Stimulated activated CD8-positive, alpha-beta memory T cell treated with anti-CD3 and anti-CD28 coated beads, Interleukin-4, amount 100 ng/mL, for 24 hours (primary cell): ENCODE measurements at places on chromosomes 6 and 20.
A peak's percentile ranks its signal among the peaks of the same experiment; 100 is the strongest.

GRCh38 chr6:1558388-1558787, 51.3 kb upstream of the FOXC1 start:
- no peak for DNase-seq

GRCh38 chr6:46323966-46324622, 153.3 kb upstream of the ENPP5 start:
- DNase-seq: no peak

- no peak for DNase-seq
Measured at GRCh38 chr20:61135968-61136367, 116.1 kb upstream of the CDH4 start.

DNA sequence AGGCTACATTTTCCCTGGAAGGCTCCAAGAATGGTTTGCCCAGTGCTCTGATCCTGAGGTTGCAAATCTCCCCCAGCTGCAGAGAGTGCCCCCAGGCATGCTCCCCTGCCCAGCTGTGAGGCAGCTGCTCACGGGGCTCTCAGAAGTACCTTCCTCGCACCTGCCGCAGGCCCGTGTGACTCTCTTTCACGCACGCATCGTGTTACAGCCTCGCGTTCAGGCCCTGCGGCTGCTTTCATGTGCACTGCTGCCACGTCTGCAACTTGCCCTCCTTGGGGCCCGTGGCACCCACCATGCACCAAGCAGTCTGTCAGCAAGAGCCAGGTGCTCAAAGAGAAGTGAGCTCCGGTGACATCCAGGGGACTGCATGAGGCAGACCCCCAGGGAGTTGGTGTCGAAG, 28.6 kb upstream of the SPO11 start:
- DNase-seq: no peak

- no peak for DNase-seq
Measured at GRCh38 chr6:126337323-126337722, 2.6 kb upstream of the CENPW start.

DNA sequence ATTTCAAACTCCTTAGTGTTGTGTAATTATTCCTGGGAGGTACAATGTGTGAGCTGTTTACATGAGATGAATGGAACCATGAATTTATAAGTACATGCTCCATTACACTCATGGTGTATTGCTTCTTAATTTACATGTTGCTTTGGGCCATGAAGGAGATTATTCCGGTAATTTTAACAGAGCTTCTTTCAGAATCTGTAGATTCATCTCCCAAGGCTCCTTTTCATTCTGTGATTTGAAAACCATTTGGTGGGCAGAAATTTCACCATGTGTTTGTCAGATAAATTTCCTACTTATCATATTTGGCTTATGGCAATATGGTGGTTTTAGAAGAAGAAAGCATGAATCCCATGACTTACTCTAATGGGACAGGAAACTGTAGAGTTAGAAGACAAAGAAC, 421.6 kb upstream of the EYS start:
- no peak for DNase-seq

DNA sequence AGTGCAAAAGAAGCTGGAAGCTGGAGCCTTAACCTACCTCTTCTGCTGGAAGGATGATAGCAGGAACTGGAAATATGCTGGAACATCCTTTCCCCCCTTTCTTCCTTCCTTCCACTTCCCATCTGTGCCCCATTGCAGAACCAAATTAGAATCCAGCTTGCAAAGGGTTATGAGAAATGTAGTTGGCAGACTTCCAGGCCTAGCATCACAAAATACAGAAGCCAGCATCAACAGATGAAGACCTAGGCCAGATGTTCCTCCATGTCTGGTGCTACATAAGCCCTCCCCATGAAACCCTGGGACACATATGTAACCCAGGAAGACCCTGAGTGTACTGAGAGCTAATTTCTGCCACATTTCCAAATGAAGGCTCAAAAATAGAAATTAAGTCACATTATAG, 40.0 kb upstream of the TFAP2B start:
- no peak for DNase-seq

- no peak for DNase-seq
Measured at GRCh38 chr6:155024391-155025027, 29.4 kb downstream of the TIAM2 start.

GRCh38 chr20:3123542-3123941, 36.1 kb downstream of the FASTKD5 start:
- no peak for DNase-seq

GRCh38 chr6:49888742-49889431, 22.6 kb upstream of the CRISP1 start:
- DNase-seq: no peak

DNA sequence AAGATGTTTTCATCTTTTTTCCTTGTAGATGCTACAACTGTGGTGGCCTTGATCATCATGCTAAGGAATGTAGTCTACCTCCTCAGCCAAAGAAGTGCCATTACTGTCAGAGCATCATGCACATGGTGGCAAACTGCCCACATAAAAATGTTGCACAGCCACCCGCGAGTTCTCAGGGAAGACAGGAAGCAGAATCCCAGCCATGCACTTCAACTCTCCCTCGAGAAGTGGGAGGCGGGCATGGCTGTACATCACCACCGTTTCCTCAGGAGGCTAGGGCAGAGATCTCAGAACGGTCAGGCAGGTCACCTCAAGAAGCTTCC, 101.5 kb downstream of the POPDC3 start:
- DNase-seq: no peak

GRCh38 chr6:130699742-130700141, 127.5 kb upstream of the SMLR1 start:
- DNase-seq: no peak

DNA sequence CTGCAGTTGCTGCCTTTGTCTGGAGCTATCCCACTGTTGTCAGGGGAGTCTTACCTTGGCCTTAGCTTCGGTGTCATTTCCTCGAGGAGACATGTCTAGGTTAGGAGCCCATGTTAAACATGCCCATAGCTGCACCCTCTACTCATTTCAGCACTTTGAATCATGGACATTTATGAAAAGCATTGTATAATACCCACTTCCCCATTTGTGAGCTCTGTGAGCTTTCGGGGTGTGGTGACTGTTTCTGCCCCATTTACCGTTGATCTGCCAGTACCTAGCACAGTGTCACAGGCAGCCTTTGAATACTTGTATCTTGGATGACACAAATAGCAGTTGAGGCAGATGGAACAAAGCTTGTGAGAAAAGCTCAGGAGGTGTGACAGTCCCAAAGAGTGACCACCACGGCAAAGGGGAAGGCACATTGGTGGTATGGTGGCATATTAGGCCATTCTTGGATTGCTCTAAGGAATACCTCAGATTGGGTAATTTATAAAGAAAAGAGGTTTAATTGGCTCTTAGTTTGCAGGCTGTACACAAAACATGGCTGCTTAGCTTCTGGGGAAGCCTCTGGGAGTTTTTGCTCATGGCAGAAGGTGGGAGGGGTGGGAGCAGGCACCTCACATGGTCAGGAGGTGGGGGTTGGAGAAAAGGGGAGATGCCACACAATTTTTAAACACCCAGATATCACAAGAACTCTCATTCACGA, 42.0 kb downstream of the JARID2 start:
- DNase-seq: no peak

- no peak for DNase-seq
Measured at GRCh38 chr6:7067305-7067704, 40.5 kb upstream of the RREB1 start.

DNA sequence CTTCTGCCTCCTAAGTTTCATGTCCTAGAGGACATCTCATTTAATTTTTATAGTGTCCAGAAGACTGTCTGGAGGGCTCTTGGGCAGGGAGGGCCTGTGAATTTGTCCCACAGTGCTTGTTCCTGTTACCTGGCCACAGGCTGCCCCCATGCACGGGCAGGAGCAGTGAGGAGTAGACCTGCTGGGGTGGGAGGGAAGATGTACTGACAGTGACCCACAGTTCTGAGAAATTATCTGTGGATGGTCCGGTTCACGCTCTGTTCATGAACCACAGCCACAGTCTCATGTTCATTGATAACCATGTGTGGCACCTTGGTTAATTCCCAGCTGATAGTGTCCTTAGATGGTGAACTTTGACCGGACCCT, 18.8 kb upstream of the ZNF831 start:
- no peak for DNase-seq

DNA sequence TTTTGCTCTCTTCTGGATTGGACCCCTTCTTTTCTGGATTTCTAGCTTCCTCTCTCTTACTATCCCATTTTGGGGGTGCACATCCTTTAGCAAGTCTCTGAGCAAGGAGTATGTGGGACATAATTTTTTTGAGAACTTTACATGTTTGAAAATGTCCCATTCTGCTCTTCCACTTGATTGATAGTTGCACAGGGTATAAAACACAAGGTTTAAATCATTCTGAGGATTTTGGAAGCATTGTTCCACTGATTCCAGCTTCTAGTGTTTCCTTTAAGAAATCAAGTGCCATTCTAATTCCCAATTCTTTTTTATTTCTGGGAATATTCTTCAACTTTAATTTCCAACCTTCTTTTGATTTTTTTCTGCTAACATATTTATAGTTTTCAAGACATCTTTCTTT, 60.7 kb downstream of the APCDD1L start:
- DNase-seq: no peak

- DNase-seq: no peak
Measured at GRCh38 chr20:16100111-16100510, 473.1 kb downstream of the KIF16B start.

DNA sequence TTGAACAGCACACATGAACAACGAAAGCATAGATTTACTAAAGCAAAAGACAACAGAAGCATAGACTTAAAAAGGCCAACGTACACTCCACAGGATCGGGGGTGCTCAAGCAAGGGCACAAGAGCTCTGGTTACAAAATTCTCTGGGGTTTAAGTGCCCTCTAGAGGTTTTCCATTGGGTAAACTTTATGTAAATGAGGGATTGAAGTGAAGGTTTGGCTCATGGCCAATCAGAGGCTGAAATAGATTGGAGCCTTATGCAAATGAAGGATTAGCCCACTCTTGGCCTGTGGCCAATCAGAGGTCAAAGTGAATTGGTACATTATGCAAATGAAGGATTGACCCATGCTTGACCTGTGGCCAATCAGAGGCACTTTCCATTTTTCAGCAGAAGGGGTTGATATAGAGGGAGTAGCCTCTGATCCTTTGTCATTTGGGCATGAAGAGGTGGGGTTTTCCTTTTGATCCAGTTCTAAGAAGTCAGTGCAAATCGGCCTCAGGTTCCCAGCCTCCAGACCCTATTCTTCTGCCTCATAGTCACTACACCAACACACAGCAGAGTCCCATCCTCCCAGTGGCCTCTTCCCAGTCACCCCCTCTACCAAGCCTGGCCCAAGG, 244.9 kb downstream of the THBS2 start:
- no peak for DNase-seq

- DNase-seq: no peak
Measured at GRCh38 chr6:76472858-76473257, 400.4 kb upstream of the IMPG1 start.

- no peak for DNase-seq
Measured at GRCh38 chr6:56962441-56962840, 7.5 kb downstream of the BEND6 start.

DNA sequence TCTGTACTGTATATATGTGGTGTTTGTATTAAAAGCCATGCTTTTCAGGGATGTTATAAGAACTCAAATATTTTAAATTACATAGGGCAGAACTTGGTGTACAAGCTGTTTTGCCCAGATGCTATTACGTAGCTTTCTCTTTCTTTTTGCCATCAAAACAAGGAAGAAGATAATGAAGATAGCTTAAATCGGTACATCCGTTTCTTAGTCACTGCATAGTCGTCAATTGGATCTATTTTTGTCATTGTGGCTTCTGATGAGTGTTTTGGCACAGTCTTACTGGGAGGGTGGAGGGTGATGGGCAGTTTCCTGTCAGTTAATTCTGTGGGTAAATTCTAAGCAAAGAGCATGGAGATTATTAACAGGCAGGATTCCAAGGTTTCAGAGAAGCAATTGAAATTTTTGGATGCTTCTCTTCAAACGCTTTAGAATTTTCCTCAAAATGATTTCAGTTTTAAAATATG, 649.1 kb upstream of the GJE1 start:
- peak; percentile 19 for DNase-seq

DNA sequence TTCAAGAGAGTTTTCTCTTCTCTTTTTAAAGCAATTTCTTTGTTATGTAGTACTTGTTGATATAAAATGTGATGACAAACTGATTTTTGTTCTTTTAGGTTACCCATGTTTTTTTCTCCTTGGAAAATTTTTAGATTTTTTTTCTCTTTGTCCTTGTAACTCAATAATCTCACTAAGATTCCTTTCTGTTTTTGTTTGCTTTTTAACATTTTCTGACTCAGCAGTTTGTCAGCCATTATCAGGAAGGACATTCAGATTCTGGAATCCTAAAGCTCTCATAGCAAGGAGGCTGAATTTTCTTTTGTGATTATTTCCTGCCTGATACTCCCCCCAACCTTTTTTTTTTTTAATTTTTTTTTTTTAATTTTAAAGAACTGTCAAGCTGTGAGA, 75.2 kb upstream of the CITED2 start:
- DNase-seq: no peak
